ENCODE measurements at places on chromosomes 1 and 21.

DNA sequence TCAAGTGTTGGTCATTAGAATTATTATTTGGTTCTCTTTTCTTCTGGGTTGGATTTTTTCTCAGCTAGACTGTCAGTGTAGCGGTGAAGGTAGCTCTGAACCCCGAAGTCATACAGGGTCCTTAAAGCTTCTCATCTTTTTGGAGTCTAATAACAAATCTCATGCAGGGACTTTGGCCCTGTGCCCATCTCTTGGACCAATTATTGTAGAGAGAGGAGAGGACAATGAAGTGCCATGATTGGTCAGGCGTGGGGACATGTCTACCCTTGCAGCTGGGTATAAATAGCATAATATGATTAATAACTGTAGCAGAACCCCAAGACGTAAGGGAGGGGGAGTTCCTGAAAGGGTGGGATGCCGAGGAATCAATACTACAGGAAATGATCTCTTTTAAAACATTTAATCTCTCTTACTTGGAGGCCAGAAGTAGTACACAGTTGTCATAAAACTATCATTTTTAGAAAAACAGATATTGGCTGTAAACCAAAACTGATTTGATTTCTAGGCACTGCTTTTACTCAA is 8.8 kb downstream of the MAGI3 start:
- no peak for DNase-seq

GRCh38 chr1:205791568-205792180 is 16.4 kb upstream of the RAB29 start:
- DNase-seq: no peak

DNA sequence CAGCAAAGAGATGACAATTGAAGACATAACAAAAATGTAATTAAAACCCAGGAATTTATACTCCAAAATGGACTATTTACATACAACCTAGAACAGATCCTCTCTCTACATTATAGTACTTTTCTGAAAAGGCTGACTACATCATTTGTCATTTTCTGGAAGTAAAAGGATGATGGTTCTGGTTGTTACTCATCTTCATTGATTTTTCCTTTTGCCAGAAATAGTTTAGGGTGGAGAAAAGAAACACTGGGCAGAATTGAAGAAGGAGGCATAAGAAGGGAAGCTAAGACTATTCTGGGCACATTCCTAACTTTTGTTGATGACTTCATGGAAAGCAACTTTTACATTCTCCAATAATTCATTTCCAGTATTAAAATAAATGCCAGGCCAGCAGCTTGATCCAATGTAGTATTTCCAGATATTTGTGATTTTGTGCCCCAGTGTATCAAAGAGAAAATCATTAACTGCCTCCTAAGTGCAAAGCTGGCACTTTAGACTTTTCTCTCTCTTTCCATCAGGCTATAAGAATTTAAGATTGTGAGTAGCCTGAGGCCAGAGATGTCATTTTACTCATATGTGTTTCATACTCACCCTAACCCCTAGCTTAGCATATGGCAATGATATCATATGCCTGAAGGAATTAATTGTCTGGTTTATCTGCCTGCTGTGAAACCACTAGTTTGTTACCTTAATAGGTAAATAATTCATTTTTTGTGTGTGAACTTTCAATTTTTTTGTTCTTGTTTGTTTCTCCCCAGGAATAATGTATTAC is 369.5 kb upstream of the LYPLAL1 start:
- DNase-seq: no peak

GRCh38 chr1:219959540-219960203 is 31.3 kb upstream of the SLC30A10 start:
- DNase-seq: no peak

DNA sequence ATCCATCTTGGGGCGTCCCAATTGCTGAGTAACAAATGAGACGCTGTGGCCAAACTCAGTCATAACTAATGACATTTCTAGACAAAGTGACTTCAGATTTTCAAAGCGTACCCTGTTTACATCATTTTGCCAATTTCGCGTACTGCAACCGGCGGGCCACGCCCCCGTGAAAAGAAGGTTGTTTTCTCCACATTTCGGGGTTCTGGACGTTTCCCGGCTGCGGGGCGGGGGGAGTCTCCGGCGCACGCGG is 282 bp upstream of the SOD1 start:
- DNase-seq: peak; percentile 40

GRCh38 chr1:30685796-30686165 is 37.6 kb downstream of the MATN1 start:
- no peak for DNase-seq

DNA sequence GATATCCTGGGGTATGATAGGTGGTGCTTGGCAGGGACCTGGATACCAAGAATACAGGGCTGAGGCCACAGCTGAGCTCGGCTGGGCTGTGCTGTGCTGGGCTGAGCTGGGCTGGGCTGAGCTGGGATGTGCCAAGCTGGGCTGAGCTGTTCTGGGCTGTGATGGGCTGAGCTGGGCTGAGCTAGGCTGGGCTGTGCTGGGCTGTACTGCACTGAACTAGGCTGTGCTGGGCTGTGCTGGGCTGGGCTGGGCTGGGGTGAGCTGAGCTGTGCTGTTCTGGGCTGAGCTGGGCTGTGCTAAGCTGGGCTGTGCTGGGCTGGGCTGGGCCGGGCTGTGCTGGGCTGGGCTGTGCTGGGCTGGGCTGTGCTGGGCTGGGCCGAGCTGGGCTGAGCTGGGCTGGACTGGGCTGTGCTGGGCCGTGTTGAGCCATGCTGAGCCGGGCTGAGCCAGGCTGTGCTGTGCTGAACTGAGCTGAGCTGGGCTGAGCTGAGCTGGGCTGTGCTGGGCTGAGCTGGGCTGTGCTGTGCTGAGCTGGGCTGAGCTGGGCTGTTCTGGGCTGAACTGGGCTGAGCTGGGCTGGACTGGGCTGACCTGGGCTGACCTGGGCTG is 94.7 kb upstream of the ACTRT2 start:
- DNase-seq: no peak

- DNase-seq: no peak
Measured at GRCh38 chr1:54409156-54410142, 3.3 kb upstream of the SSBP3 start.

DNA sequence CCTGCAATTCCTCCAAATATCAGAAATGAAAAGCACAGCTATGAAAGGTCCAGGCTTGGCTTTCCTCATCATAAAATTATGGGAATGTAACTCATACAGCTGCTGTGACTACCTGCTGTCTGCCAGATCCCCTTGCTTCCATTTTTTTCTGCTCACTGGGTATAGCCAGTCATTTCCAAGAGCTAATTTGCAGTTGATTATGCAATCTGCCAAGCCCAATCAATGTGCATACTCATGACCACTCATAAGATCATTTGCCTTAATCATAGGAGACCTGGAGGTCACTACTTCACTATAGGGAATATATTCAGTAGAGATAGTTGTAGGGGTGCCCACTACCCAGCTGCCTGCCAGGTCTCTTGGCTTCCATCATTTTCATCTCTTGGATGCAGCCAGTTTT is 417.7 kb upstream of the ZRANB2 start:
- DNase-seq: no peak

- no peak for DNase-seq
Measured at GRCh38 chr1:201945863-201946223, 505 bp downstream of the LMOD1 start.

DNA sequence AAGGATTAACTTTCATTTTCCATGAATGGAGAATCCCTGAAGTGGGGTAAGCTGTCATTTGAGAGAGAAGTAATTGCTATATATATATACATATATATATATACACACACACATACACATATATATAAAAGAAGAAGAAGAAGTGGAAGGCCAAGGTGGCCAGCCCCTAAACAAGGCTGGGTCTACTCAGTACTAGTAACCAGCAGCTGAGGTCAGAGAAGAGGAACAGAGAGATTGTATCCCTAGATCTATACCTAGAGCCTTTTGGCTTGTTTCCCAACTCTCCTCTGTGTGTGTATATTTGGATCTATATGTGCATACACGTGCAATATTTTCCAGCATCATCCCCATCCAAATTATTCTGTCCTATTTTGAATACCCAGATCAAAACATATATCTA is 5.2 kb downstream of the TNFSF4 start:
- no peak for DNase-seq

GRCh38 chr1:5312862-5313261 is 658.5 kb downstream of the AJAP1 start:
- no peak for DNase-seq

DNA sequence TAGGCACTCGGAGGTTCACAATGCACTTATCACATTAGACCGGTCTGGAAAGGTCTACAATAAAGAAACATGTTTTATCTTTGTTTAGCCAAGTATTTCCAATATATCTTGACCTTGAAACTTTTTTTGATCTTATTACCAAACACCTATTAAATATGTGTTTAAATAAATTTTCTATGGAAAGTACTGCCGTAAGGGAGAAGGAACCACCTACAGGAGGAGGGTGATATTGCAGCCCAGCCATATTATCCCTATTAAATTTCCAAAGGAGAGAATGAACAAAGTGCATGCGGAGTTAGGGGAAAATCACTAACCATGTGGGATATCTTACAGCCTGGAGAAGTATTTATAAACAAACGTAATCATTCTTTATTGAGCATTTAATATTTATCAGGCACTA is 14.5 kb downstream of the BRINP2 start:
- DNase-seq: no peak

- DNase-seq: no peak
Measured at GRCh38 chr1:182246783-182247182, 144.8 kb downstream of the GLUL start.

DNA sequence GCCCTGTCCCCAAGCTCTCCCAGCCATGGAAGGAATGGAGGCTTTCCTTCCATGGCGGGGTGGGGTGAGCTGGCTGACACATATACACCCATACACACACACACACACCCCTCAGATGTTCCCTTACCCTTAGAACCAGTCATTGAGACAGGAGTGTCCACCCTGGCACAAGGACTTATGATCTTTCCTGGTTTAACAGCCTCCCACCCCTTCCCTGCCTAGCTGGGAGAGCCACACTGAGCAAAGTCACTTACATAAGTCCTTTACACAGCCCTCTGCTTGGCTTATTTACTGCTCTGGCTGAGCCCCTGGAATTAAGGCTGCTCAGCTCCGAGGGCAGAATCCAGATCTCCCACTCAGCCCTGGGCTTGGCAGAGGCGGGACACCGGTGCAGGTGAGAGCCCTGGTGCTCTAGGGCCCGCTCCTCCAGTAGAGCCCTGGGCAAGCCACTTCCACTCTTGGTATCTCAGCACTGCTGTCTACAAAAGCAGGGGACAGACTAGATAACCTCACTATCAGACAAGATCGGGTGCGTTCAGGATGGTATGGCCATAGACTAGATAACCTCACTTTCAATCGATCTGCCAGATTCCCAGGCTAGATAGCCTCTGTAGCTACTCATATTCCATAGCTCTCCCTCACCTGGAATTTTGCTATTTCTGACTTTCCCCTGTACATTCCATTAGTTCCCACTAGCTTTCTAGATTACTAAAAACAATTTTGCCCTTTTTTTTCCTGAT is 16.7 kb downstream of the SLC6A9 start:
- no peak for DNase-seq

DNA sequence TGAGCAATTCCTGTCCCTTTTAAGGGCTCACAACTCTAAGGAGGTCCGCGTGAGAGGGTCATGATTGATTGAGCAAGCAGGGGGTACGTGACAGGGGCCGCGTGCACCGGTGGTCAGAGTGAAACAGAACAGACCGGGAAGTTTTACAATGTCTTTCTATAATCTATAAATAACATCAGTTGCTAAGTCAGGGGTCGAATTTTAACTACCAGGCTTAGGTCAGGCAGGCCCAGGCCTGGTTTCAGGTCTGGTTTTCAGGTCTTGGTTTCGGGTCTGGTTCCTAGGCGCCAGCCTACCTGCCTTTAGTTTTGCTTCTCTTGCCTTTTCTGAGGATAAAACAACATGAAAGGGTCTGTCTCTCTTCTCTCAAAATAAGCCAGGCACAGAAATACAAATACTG is 476.0 kb upstream of the CAMK1G start:
- DNase-seq: no peak

DNA sequence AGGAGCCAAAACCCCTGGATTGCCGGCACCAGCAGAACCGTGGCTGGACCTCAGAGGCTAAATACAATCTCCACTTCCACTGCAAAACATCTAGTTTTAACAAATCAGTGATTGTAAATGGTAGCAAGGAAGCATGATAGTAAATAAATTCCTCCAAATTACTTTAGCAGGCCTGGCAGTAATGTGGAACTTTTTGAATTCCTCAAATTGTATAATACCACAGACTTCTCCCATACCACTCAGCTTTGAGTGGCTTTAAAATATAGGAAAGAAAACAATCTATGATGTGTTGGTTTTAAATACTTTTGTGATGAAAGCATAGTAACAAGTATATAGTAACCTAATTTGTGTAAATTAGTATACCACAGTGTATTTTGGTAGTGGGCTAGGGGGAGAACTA is 34.1 kb downstream of the NIBAN1 start:
- no peak for DNase-seq

DNA sequence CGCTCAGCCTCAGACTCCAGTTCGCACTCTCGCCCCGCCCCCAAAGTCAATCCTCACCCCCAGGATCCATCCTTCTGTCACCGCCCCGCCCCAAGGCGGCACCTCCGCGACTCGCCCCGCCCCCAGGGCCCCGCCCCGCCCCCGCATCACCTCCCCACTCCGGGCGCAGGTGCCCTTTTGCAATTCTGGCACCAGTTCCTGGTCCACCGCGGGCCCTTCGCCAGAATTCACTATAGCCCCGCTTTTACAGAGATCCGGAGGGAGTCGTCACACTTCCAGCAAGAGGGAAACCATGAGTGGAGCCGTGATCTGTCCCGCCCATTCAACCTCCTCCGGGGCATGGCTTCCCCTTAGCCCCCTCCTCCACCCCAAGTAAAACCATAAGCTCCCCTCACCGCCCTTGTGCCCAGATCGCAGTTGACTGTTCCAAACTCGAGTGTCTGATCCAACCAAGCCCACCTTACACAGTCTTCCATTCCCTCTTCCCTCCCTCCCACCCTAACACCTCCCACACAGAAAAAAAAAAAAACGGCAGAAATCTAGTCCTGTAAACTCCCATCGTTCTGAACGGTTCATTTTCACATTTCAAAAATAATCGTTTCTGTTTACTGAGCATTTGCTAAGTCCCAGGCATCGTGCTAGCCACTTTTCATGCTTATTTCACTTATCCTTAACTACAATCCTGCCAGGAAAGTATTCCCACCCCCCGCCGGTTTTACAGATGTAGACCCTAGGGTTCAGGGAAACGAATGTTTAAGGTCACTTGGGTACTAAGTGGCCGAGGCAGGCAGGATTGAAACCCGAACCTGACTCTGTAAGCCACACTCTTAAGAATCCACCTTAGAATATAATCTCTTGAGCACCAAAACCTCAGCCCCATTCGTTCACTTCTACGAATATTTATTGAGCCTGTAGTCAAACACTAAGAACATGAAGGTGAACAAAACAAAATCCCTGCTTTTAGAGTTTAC is 1.3 kb upstream of the DNAJC16 start:
- DNase-seq: no peak

Measured in right renal cortex interstitium (tissue), 3 donors.